ENCODE measurements at places on chromosomes 1 and 21.

DNA sequence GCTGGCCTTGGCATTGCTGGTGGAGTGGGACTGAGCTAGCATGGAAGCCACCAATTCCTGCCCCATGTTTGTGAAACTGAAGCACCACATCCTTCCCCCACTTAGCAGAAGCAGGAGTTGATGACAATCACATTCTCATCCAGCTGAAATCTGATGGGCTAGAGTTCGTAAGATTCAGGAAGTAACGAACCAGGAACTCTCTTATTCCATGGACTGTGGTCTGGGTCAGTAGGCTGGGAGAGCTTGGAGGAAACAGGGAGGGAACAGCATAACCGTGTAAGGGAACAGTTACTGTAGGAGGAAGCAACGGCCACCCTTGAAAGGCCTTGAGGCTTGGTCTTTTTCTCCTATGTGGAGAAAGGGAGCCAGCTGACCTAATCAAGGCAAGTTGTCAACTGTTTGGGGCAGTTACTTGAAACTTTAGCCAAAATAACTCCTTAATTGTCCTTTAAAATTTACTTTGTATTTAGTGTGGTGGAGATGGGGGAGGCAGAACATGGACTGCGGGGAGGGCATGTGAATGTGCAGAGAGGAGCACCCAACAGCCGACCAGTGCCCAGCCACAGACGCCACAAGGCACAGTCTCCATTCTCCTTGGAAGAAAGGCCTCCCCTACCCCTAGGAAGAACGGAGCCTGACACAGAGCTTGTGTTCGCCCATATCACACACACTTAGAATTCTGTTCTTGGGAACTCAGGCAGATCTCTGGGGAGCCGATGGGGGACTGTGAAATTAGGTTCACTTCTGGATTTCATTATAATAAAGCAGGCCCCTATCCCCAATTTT lies 2.0 kb upstream of the COQ8A start:
- no peak for DNase-seq

DNA sequence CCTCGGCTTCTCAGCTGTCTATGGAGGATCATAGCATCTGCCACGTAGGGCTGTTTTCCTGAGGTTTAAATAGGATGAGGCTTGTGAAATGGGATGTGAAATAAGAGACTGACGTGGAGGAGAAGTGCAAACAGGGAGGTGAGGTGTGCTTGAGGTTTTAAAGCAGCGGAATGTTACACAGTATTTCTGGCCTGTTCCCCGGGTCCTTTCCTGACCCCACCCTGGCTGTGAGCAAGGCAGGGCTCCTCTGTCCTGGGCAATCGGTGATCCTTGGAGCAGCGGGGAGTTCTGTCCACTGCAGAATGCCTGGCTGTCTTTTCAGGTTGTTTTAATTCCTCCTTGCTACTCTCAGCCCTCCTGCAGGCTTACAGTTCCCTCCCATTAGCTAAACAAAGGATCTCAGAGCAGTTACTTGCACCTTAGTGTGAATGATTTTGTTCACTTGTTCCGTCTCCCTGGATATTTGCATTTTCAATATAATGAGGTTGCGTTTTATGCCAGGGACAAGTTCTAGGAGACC lies 38.6 kb downstream of the LHX4 start:
- no peak for DNase-seq

DNA sequence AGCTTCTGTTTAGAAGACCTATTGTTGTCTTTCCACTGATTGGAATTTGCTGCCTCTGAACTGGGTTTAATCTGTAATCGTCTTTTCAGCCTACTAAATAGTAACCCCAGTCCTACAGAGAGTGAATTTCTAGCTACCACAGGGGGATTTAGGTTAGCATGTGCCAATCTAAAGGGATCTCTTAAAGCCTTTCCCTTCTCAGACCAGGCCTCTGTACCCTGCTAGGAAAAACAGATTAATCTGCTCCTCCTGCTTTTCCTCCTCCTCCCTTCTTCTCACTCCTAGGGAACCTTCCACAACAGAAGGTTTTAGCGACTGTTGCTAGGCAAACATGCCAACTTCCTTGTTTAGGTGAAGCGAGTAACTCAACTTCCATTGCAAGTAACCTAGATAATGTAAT lies 1.3 kb upstream of the RC3H1 start:
- no peak for DNase-seq

- DNase-seq = no peak
Observed at GRCh38 chr1:31051611-31052010, 13.9 kb downstream of the PUM1 start.

GRCh38 chr1:47759251-47759935 lies 237.8 kb downstream of the TRABD2B start:
- DNase-seq = no peak

All from occipital lobe (tissue), 3 donors.